ENCODE measurements at places on chromosomes 1 and 21.

GRCh38 chr1:14598007-14598497 lies 433 bp upstream of the KAZN start:
- no peak for DNase-seq

DNA sequence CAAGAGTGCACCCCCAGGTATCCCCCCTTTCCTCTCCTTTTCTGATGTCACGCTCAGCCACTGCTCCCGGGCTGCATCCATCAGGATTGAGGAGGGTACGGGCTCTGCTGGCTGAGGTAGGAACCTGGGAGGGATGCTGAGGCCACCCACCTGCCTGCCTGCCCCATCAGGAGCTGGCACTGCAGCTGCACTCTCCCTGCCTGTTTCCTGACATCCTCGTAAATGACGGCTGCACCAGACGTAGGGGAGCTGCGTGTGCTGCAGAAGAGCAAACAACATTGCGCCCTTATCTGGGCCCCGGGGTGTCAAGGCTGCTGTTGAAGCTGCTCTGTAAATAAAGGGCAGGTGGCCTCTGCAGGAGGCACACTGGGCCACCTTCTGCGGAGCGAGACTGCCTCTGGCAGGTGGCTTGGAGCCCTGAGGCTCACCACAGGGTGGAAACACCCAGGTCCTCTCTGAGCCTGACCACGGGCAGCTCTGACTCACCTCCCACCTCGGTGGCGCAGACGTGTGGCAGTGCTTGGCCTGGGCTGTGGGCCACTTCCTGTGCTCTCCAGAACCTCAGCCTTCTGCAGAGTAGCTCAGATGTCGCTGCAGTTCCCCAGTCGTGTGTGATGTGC lies 30.9 kb downstream of the SNAP47 start:
- DNase-seq: no peak

DNA sequence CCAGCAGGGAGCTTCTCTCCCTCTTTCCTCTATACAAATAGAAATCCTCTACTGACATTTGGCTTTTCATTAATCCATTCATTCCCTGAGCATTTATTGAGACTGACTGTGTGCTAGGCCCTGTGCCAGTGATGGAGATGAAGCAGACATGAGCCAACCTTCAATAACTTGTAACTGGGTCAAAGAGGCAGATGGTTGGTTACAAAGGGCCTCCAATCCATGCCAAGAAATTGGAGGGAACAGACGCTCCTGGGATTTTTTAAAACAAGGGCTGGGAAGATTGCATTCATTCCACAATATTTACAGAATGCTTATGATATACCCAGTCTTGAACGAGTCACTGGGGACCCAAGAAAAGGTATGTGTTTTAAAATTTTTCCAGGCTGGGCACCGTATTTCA lies 6.2 kb downstream of the HPCAL4 start:
- no peak for DNase-seq

DNA sequence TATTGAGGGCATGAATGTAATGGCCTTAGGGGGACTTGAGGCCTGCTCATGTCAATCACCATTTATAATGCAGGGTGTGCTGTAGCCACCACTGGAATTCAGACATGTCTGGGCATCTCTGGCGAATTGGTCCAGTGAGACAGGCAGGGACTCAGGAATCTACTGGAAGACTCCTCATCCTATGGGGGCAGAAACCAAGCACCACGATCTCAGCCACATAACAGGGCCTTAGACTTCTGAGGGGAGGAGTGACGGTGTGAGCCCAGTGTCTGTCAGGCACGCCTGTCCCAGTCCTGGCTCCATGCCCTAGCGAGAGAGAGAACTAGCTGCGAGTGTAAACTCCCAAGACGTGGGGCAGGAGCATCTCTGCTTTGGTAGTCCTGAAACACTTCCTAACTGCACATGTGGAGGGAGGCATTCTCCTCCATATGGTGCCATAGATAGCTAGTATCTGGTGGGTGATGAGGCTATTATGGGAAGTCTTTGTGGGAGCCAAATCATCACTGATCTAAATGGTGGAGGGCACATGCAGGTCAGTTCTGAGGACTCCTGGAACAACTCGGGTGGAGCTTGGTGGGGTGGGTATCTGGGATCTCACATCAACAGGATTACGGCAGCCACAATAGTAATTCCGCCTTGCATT lies 29.8 kb upstream of the KIAA0040 start:
- no peak for DNase-seq
